SK-MEL-5 (cell line): ENCODE measurements at places on chromosomes 1 and 21. TPM values are rescaled to one million over a fixed set of nuclear protein-coding genes. Genes with fewer than 3 reads are reported as not detected.
A peak's percentile ranks its signal among the peaks of the same experiment; 100 is the strongest.

The TPTE gene
- total RNA-seq, result 0.26 and 1.5 TPM in 2 replicates

The CFHR2 gene
- not detected in 2 replicates for total RNA-seq

The FCRL4 gene
- not detected in 2 replicates for total RNA-seq

DNA sequence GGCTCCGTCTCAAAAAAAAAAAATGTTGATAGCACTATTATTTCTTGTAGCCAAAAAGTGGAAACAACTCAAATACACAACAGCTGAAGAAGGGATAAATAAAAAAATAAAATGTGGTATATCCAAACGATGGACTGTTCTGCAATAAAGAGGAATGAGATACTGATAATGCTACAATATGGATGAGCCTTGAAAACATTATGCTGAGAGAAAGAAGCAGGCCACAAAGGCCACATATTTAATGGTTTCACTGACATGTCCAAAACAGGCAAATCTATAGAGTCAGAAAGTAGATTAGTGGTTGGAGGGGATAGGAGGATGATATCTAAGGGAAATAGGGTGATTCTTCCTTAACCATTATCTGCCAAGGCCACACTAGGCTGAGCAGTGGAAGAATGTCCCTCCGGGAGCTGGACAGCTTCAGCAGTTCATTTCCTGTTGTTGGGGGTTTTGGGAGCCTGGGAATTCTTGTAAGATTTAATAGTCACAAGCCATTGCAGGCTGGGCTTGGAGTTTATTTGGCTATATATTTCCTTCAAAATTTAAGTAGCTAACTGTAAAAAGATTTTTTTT lies 53.5 kb downstream of the ST3GAL3 start:
- DNase-seq, result no peak

GRCh38 chr1:54404939-54405897 lies 976 bp downstream of the SSBP3 start:
- no peak for DNase-seq

- no peak for DNase-seq
Observed at GRCh38 chr1:67668660-67669059, 16.3 kb upstream of the GADD45A start.

- no peak for DNase-seq
Observed at GRCh38 chr1:85571828-85572227, 8.7 kb upstream of the CCN1 start.

GRCh38 chr1:165828669-165829329 lies 1.4 kb downstream of the UCK2 start:
- peak; percentile 83 for DNase-seq

DNA sequence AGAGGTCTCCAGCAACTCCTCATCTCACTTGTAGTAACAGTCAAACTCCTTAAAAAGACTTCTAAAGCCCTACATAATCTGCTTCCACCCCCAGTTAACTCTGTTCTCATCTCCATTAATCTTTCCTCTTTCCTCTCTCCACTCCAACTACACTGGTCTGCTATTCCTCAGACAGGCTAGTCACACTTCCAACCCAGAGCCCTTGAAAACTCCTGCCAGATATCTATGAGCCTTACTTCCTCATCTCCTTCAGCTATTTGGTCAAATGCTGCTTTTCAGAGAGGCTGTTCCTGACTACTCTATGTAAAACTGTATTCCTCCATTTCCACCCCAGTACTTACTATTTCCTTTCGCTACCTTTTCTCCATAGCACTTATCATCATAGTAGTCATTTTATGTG lies 24.4 kb downstream of the PCP4L1 start:
- DNase-seq, result no peak
